ENCODE measurements at places on chromosomes 11 and 22.

- DNase-seq = peak; percentile 75
Measured at GRCh38 chr11:13210424-13210823, 67.2 kb upstream of the BMAL1 start.

DNA sequence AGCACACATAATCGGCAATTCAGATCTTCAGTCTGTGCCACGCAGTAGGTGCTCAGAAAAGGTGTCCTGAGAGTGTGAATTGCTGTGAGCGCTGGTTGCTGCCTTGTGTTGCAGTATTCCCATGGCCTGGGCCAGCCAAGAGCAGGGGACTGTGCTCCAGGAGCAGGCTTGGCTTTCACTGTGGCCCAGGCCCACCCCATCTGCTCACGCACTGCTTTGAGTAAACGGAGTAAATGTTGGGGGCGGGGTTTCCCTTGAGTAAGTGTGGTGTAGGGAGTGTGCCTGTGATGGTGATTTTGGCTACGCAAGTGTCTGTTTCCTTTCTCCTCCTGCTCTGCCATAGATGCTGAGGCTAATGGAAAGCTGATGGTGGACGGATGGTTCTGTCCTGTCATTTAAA lies 2.3 kb downstream of the CTTN start:
- DNase-seq = no peak

DNA sequence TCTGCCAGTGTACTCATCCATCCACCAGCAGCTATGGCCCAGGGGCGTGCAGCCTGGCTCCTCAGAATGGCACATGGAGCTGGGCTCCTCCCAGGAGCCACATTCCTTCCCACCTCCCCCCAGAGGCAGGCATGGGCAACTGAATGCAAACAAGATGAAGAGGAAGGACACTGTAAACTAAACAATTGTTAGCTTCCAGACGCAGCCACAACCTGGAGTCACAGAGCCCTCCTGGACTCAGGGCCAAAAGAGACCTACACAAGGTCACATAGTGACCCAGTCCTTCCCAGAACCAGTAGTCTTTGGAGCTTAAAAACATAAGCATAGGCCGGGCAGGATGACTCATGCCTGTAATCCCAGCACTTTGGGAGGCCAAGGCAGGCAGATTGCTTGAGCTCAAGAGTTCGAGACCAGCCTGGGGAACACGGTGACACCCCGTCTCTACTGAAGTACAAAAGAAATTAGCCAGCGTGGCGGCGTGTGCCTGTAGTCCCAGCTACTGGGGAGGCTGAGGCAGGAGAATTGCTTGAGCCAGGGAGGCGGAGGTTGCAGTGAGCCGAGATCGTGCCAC lies 30.7 kb upstream of the CLDN5 start:
- peak; percentile 42 for DNase-seq

DNA sequence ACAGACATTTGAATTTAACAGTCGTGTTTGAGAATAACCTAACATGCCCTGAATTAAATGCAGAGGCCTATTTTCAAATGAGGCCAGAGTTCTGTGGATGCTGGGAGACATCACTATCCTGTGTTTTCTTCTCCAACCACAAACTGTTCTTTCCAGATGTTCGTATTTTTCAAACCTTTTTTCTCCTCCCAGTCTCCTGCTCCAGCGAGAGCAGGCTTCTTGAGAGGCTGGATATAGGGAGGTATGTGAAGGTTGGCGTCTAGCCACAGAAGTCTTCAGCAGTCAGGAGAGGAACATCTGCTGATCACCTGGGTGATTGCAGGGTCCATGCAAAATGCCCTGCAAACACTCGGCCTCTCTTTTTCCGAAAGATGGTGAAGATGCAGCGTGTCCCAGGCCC lies 126.3 kb downstream of the C11orf91 start:
- no peak for DNase-seq

DNA sequence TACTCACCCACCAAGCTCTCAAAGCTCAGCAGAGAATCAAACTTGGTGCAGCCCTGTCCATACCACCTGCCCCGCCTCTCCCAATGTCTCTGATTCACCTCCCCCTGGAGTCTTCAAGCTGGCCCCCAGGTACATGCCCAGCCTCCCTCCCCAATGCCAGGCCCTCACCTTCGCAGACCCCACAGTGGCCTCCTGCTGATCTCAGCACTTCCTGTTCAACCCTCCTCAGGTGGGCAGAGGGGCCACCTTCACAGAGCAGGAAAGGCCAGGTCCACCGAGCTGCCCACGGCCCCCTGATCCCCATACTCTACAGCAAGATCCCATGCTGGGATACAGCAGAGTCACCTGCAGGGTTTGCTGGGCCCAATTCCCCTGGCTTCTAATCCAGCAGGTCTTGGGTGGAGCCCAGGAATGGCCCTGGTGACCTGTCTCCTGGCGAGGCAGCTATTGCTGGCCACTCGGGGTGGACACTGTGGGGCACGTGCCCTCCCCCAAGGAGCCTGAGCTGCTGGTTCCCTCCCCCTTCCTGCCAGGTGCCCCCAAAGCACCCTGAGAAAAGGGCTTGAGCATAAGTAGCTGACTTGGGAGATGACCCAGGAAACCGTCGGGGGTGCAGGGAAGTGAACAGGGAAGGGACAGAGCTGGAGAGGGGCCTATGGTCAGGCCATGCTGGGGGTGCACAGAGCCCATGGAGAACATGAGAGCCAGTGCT lies 150.7 kb downstream of the BRD1 start:
- no peak for DNase-seq

DNA sequence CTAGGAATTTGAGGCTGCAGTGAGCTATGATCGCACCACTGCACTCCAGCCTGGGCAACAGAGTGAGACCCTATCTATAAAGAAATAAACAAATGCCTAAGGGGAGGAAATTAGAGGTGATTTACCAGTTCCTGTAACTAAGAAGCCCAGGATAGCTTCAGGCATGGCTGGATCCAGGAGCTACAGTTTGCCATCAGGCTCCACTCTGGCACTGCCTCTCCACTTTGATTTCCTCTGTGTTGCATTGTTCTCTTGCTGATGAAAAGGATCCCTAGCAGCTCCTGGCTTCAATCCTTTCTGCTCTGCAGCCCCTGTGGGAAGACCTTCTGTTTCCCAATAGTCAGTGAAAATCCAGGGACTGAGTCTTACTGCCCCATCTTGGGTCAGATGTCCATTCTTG lies 20.1 kb upstream of the FADD start:
- no peak for DNase-seq

GRCh38 chr11:108963118-108963517 lies 298.2 kb downstream of the DDX10 start:
- DNase-seq = no peak

DNA sequence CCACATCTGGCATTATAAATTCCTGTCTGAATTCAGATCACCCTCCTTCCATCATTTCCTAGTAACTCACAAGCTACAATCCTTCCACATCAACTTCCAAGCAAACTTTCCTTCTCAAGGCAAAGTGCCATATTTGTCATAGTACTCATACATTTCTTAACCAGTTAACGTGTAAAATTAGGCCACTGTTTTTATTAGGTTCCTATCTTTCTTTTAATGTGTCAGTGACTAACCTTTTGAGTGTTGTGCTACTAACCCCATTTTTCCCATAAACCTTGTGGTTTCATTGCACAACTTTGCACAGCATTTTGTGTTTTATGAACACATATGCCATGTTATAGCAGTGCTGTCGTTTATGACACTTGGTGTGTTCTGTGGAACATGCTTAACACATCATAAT lies 90.1 kb downstream of the KIF18A start:
- no peak for DNase-seq

- DNase-seq = no peak
Measured at GRCh38 chr11:36296884-36297543, 926 bp downstream of the PRR5L start.

DNA sequence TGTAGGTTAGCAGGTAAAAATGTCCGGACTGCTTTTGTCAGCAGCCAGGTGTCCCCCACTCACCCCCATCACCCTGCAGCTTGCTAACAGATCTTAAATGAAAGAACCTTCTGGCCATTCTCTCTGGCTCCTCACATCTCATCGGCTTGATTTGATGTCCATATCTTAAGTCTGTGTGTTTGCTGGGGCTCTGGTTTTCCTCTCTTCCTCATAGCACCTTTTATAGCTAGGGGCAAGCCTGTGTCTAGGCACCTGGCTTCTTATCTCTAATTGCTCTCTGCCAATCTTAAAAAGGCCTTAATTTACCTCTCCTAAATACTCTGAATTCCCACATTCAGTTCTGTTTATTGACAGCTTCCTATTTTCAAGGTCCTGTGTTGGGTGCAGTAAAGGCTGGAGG lies 72.0 kb downstream of the ARHGAP42 start:
- DNase-seq = no peak

DNA sequence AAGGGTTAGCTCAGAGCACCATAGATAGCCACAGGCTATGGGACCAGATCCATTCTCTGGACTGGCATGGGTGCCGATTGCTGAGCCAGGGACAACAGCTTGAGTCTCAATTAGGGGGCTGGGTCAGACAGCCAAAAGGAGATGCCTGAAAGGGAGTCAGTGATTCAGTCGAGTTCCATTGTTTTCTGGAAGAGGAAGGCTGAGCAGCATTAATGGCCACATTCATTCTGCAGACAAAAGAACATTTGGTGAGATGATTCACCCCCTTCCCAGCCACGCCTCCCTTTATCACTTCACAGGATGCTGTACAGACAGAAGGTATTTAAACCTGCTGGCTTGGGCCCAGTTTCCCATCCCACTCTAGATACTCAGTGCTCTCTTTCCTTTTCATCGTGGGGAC lies 131.9 kb downstream of the ADAMTS15 start:
- peak; percentile 97 for DNase-seq

GRCh38 chr11:132988411-132988810 lies 543.9 kb downstream of the OPCML start:
- no peak for DNase-seq

DNA sequence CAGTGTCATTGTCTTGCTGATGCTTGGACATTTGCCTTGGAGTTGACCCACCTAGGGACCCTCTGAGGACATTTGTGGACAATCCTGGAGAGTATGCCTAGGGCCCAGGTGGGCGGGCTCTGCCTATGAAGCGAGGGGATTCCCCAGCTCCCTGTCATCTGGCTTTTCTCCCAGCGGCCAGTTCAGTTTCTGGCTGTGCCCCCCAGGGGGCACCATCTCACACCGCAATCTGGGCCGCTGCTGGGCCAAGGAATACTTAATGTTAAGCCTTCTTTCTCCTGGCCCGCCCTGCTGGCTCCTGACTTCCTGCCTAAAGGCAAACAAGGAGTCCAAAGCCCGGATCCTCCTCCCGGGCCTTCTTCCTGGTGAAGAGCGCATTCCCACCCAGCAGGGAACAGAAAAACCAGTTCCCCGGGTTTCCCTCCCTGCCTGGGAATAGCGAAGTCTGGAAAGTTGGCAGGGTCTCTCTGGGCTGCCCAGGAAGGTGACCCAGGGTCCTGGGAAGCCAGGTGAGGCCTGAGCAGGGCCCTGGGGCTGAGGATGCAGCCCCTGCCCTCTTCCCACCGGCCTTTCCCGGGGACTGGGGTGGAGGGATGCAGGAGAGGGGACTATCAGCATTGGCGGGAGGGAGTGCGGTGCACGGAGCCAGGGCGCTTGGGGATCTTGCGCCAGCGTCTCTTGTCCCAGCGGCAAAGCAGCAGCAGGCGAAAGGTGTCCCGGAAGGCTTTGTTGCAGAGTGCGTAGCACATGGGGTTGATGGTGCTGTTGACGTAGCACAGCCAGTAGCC lies 11.9 kb downstream of the CHRM1 start:
- DNase-seq = peak; percentile 76

- no peak for DNase-seq
Measured at GRCh38 chr11:64538501-64538951, 52.5 kb upstream of the SLC22A12 start.

- peak; percentile 83 for DNase-seq
Measured at GRCh38 chr22:45709866-45710265, 38.2 kb downstream of the ATXN10 start.

GRCh38 chr11:76677458-76677765 lies 6.9 kb upstream of the LRRC32 start:
- DNase-seq = no peak

DNA sequence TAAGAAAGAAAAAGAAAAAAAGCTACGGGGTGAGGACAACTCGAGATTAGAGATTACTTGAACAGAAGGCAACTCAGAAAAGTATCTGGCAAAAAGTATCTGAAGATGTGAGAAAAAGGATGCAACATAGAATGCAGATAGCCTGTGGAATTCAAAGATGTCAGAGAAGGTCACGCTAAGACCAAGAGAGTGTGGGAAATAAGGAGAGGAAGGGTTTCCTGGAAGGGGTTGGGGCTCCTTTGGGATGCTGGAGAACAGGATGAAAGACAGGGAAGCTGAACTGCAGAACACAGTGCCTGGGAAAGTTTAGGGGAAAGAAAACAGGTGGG lies 1.2 kb downstream of the GUCY1A2 start:
- DNase-seq = no peak

GRCh38 chr11:61776561-61777075 lies 15.8 kb downstream of the TMEM258 start:
- DNase-seq = peak; percentile 62

DNA sequence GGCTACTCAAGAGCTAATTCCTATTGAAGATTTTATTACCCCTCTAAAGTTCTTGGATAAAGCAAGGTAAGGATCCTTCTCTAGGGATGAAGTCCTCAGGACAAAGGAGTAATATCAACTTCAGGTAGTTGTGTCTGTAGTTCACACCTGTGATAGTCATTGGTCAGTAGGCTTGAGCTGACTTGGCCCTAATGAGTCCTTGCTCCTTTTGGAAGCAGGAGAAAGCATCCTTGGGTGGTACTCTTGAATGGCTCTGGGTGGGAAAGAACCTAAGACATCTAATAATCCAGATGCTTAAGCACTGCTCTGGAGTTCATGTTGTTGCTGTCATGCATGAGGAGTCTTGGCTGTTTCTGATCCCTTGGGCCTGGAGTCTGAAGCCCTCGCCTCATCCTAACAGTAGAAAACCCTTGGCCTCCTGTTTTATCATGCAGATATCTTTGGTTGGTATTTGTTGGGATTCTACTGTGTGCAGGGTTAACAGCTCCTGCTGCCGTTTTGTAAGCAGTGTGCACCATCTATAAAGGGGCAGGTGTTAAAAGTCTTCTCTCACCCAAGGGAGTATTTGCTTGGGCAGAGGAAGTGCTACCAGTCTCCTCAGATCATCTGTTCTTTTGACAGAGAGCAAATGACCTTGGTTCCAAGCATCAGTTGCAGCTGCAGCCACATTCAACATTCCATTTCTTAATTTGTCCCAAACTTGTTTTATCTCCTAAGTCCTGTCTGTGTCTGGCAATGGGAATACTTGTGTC lies 2.7 kb downstream of the MRPL40 start:
- DNase-seq = no peak

- DNase-seq = peak; percentile 17
Measured at GRCh38 chr22:45549762-45550378, 47.2 kb downstream of the FBLN1 start.

DNA sequence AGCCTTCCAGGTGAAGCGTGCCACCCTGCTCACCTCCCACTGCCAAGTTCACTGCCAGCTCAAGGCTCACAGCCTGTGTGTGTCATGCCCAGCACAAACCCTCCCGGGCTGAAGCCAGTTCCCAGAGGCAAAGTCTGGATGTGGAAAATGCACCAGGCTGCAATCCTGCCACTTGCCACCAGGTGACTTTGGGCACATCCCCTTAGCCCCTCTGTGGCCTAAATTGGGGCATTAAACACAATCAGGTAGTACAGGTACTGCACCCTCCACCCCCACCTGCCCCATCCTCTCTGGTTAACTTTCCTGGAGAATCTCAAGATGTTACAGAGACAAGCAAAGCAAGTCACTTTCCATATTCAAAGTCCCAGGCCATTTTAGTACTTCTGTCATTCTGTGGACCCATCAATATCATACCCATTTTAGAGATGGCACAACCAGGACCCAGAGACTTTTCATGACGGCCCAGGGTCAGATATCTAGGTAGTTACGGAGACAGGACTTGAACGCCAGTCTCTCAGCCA lies 1.8 kb upstream of the RASD2 start:
- DNase-seq = no peak
